Esophagus muscularis mucosa (tissue), 4 donors: ENCODE measurements at places on chromosomes 13 and 19.
A peak's percentile ranks its signal among the peaks of the same experiment; 100 is the strongest.

DNA sequence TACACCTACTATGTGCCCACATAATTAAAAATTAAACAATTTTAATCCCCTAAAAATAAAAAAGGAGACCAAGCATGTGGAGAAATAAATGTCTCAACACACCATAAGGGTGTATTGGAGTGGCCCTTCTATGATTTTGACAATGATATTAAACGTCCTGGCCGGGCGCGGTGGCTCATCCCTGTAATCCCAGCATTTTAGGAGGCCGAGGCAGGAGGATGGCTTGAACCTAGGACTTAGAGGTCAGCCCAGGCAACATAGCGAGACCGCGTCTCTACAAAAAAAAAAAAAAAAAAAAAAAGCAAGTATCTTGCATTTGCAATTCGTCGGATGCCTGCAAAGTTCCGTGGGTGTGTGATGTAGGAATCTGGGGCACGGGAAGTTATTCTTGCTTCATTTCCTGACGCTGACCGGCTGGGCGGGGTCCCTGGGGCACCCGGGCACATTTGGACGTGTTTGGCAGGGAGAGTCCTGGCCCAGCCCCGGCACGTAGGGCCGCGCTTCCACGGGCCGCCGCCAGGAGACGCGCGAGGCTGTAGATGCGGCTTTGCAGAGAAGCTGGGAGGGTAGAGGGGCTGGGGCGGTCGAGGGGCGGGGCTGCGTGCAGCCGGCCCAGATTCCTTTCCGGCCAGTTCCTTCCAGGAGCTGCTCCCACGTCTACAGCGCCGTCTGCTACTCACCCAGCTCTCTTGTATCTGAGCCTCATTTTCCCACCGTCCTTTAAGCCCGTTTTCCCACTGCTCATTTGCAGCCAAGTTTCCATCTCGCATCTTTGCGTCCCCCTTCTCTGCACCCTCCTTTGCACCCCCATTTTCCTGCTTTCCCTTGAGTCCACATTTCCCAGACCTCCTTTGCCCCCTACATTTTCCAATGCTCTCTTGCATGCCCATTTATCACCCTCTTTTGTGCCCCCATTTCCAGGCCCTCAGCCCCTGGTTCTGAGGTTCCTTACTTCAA, 2.2 kb upstream of the TSPAN16 start:
- H3K27ac ChIP-seq = peak overlapping the region; percentile 63
- no peaks in the 10 kb centered on the region for H3K27me3 ChIP-seq
- H3K4me3 ChIP-seq = peak overlapping the region; percentile 34
- DNase-seq = peak; percentile 99
- peaks cover 6% of the 10 kb centered on the region for H3K4me1 ChIP-seq

- H3K4me3 ChIP-seq = no peak overlapping the region
- peaks cover 12% of the 10 kb centered on the region for H3K27me3 ChIP-seq
- H3K4me1 ChIP-seq = no peaks in the 10 kb centered on the region
Observed at GRCh38 chr19:43306097-43306496, 36.8 kb upstream of the PSG9 start.

GRCh38 chr13:23427881-23428528, 5.5 kb downstream of the SACS start:
- no peaks in the 10 kb centered on the region for H3K36me3 ChIP-seq
- H3K27ac ChIP-seq = peak overlapping the region; percentile 85
- peaks cover 63% of the 10 kb centered on the region for H3K4me1 ChIP-seq
- DNase-seq = peak; percentile 75

DNA sequence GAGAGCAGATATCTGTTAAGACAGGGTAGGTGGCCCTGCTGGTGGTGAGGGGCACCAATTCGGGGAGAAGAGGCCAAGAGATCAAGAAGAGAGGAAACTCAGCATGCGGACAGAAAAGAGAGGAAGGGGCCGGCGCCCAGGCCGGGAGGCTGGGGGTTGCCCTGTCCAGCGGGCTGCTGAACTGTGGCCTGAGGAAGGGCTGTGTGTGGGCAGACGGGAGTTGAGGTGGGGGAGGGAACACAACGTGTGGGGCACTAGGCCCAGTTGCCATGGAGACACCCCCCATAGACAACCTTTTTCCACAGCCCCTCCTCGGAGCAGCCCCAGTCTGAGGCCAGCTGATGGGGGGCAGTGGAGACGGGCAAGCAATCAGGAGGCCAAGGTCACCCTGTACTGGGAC, 2.5 kb upstream of the CACNG8 start:
- no peaks in the 10 kb centered on the region for H3K36me3 ChIP-seq
- H3K27ac ChIP-seq = no peak overlapping the region
- peaks cover 56% of the 10 kb centered on the region for H3K27me3 ChIP-seq

GRCh38 chr13:80363890-80364503, 23.1 kb upstream of the SPRY2 start:
- no peak overlapping the region for H3K27ac ChIP-seq
- peak overlapping the region; percentile 21 for H3K4me3 ChIP-seq
- H3K36me3 ChIP-seq = no peaks in the 10 kb centered on the region
- H3K4me1 ChIP-seq = peaks cover 9% of the 10 kb centered on the region
- H3K27me3 ChIP-seq = no peaks in the 10 kb centered on the region
- no peak for DNase-seq

DNA sequence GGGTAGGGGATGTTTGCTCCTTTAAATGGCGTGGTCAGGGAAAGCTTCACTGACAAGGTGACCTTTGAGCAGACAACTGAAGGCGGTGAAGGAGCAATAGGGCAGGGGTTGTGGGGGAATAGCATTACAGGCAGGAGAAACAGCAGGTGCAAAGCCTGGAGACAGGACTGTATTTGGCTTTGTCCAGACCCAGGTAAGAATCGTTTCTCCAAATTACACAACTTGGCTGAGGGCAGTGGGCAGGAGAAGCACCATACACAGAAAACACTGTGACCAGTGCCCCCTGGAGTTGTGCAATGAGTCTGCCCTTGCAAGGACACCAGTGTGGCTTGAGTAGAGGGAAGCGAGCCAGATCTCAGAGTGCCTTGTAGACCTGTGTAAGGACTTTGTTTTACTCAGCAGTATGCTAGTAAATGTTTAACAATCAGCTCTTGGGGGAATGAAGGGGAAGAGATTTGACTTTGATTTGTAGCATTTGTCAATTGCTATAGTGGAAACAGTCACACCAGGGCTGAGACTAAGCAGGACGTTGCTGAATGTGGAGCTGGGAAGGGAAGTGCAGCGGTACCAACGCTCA, 360.0 kb downstream of the DCT start:
- no peaks in the 10 kb centered on the region for H3K27me3 ChIP-seq
- DNase-seq = no peak
- no peaks in the 10 kb centered on the region for H3K4me1 ChIP-seq
- H3K4me3 ChIP-seq = no peak overlapping the region
- H3K36me3 ChIP-seq = no peaks in the 10 kb centered on the region

DNA sequence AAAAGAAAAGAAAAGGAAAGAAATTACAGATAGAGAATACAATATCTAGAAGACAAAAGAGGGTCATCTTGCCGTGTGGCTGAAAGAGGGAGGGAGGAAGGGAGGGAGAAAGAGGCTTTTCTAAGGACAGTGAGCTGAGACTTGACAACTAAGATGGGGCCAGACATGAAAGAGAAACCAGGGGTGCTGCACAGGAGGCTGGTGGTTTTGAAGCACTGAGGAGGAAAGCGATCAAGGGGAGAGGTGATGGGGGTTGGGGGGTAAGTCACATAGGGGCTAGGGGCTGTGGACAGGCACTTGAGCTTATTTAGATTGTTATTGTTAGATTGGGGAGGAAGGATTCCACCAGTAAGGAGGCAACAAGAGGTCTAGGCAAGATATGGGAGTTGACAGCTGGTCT, 17.3 kb downstream of the PNPLA6 start:
- DNase-seq = no peak
- H3K4me3 ChIP-seq = no peak overlapping the region
- no peaks in the 10 kb centered on the region for H3K27me3 ChIP-seq
- H3K36me3 ChIP-seq = peaks cover 77% of the 10 kb centered on the region

DNA sequence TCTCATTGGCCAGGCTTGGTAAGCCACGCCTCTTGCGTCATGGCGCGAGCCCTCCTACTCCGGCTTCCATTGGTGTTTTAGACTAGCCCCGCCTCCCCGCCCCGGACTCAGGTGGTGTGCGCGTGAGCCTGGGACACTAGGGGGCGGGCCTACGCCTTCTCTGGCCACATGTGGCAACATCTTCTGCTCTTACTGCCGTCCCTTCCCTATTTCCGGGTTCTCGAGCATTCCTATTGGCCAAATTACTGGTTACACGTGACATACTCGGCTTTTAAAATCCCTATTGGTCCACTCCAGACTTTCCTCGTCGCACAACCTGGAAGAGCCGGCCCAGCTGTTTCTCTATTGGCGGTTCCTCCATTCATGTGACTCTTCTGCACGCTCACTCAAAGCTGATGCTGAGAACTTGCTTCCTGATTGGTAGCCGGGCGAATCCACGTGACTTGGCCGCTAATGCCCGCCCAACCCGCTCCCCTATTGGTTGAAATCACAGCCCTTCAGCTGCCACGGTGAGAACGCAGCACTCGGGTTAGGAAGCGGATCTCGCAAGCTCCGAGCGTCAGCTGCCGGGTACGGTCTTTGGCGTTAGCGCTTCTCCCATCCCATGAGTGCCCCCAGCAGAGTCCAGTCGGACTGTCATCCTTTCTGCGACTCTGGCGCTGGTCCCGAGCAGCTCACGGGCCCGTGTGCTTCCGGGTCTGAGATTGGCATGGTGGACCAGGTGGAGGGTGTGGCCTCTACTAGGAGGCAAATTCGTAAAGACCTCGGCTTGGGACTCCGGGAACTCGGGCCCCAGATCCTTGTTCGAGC, at the start of gene BLOC1S3:
BLOC1S3 (plus strand) TSS at position 523 of the 810 bp plus-strand sequence. CDS start 513 bp downstream, outside the sequence.
- H3K4me1 ChIP-seq = peaks cover 44% of the 10 kb centered on the region
- H3K27ac ChIP-seq = peak within 1 kb of the TSS; percentile 91
- H3K4me3 ChIP-seq = peak within 1 kb of the TSS; percentile 79
- peak; percentile 100 for DNase-seq
- H3K36me3 ChIP-seq = peaks cover 17% of the 10 kb centered on the region

GRCh38 chr19:45121827-45122345, 28.9 kb downstream of the PPP1R37 start:
- H3K27me3 ChIP-seq = no peaks in the 10 kb centered on the region
- H3K4me1 ChIP-seq = no peaks in the 10 kb centered on the region
- no peak for DNase-seq
- H3K4me3 ChIP-seq = no peak overlapping the region
- no peaks in the 10 kb centered on the region for H3K36me3 ChIP-seq

DNA sequence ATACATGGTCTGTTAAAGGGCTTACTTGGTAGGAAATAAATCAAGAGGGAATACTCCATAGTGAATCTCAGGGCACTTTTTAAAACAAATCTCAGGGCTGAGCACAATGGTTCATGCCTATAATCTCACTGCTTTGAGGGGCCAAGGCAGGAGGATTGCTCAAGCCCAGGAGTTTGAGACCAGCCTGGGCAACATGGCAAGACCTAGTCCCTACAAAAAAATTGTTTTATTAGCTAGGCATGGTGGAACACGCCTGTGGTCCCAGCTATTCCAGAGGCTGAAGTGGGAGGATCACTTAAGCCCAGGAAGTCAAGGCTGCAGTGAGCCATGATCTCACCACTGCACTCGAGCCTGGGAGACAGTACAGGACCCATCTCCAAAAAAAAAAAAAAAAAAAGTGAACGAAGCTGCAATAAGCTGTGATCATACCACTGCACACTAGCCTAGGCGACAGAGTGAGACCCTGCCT, 25.2 kb downstream of the ABCC4 start:
- no peak overlapping the region for H3K27ac ChIP-seq
- peaks cover 12% of the 10 kb centered on the region for H3K4me1 ChIP-seq
- H3K4me3 ChIP-seq = no peak overlapping the region
- H3K27me3 ChIP-seq = no peaks in the 10 kb centered on the region
- H3K36me3 ChIP-seq = no peaks in the 10 kb centered on the region

- no peaks in the 10 kb centered on the region for H3K4me1 ChIP-seq
- H3K27me3 ChIP-seq = no peaks in the 10 kb centered on the region
- H3K4me3 ChIP-seq = no peak overlapping the region
- no peaks in the 10 kb centered on the region for H3K36me3 ChIP-seq
- DNase-seq = no peak
Observed at GRCh38 chr13:77388944-77389624, 62.2 kb upstream of the MYCBP2 start.

DNA sequence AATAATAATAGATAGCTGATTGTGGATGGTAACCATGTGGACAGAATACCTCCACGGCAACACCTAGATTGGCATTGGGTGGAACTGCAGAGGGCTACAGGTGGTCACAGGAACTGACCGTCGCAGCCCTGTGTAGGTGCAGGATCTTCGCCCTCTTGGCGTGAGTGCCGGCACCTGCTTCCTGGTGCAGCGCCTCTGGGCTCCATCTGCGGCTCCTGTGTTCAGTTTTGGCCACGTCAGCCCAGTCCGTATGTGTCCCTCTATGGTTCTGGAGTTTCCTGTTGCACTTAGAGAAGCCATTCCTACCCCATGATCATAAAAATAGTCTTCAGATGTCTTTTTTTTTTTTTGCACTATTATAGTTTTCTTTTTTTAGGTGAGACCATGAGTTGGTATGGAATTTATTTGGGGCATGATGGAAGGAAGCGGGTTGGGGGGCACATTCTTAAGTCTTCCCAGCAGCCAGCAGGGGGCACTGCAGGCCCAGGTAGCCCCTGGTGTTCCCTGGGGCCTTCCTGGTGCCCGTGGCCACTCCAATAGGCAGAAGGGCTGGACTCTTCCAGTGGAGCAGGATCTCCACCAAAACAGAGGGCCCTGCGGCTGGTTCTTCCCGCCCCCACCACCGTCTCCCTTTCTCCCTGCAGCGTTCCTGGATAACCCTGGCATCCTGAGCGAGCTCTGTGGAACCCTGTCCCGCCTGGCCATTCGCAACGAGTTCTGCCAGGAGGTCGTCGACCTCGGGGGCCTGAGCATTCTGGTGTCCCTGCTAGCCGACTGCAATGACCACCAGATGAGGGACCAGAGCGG, 10.1 kb upstream of the SLC25A42 start:
- no peaks in the 10 kb centered on the region for H3K27me3 ChIP-seq
- no peaks in the 10 kb centered on the region for H3K4me1 ChIP-seq
- peaks cover 76% of the 10 kb centered on the region for H3K36me3 ChIP-seq
- H3K4me3 ChIP-seq = no peak overlapping the region
